A549 (cell line): ENCODE measurements at places on chromosomes 3 and 15.

DNA sequence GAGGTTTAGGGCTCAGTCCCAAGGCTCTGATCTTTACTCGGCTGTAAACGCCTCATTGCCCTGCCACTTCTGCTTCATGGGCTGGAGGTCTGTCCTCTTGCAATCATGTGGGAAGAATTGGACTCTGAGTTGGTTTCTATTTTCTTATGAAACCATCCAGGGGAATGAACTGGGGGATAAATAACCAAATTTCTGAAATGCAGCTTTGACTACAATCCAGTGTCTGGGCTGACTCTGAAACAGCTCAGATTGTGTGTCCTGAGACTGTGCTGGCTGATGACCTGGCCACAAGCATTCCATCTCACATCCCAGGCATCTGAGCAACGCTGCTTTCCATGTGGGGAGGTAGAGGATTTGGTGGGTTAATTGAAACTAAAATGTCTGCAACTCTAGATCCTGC lies 71.0 kb upstream of the GALNT15 start:
- DNase-seq, result no peak

GRCh38 chr3:14634763-14635400 lies 16.7 kb upstream of the CCDC174 start:
- DNase-seq, result peak; percentile 13

GRCh38 chr3:28334552-28334951 lies 14.0 kb upstream of the ZCWPW2 start:
- DNase-seq, result no peak

DNA sequence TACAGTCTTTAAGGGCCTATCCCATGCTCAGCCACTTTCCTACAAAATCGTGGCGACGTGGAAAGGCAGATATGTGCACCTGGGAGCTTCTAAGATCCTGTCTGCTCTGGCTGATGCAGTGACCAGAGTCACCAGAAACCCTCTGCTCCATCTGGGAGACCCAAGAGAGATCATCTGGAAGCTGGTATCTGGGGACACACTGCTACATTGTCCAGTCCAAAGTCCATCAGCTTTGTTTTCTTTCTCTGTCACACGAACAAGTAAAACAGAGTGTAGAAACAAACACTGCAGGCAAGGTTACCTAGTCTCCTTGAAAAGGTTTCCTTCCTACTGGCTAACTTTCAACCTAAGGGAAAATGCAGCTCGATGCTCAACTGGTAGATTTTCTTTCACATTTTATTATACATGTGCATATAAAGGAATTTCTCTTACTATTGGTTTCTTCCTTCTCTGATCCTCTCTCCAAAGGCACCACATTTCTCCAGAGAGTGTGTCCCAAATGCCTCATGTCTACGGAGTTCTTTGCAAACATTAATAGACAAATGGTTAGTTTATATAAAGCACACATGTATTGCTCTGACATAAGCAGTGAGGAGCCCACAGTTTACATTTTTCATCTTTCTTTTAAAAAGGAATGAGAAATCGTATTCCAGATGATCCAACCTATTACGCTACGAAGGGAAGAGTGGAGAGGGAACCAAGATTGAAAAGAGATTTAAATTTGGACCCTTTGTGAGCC lies 8.3 kb upstream of the GREM1 start:
- no peak for DNase-seq

DNA sequence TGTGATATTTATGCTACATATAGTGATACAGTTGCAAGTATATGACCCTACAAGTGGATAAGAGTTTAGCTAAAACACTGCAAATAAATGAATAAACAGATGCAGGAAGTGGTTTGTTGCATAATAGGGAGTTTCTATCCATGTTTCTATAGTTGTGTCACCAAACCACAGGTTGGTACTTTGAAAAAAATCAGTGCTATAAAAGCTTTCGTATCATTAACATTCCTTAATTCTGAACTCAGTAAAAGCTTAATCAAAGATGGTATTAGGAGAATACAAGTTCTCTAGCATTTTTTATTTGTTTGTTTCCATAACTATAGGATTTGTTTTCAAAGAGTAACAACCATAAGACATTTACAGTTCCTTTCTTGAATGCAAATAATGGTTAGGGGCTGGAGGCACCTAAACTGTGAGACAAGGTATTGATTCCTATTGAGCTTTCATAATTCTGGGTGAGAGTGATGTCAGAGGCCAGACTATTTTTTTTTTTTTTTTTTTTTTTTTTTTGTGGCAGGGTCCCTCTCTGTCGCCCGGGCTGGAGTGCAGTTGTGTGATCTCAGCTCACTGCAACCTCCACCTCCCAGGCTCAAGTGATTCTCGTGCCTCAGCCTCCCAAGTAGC lies 29.6 kb downstream of the CPOX start:
- DNase-seq, result no peak

- DNase-seq, result no peak
Measured at GRCh38 chr3:105427332-105427731, 60.6 kb downstream of the ALCAM start.

DNA sequence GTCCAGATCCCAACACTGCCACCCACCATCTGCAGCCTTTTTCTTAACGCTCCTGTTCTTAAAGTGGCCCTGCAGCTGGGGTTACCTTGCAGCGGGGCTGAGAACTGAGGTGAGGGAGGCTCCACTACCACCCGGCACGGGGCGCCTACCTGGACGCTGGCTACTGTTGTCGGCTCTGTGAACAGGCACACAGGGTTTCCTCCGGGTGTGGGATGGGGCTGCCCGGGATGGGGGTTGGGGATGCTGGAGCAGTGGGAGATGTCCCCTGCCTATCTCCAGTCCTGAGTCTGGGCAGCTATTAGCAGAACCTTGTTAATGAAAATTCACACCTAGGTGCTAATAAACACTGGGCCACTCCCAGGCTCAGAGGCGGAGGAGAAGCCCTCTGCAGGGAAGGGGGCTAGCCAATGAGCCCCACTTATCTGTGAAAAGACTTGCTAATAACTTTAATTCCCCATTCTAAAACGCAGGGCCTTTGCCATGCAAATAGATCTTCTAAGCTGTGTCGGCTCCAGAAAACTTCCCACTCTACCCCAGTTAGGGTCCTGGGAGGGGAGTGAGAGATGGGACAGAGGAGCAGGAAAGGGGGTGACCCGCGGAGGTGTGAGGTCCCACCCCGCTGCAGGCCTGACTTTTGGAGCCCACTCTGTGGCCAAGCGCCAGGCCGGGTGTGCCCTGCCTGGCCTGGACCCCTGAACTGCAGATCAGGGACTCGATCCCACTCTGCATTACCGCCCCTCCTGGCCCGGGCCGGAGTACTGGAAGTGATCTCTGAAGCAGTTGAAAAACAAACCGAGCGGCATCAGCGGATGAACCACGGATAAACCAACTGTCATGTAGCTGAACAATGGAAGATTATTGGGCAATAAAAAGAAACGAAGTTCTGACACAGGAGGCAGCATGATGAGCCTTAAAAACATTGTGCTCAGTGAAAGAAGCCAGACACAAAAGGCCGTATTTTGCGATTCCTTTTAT lies 3.1 kb downstream of the MESP1 start:
- DNase-seq, result no peak

DNA sequence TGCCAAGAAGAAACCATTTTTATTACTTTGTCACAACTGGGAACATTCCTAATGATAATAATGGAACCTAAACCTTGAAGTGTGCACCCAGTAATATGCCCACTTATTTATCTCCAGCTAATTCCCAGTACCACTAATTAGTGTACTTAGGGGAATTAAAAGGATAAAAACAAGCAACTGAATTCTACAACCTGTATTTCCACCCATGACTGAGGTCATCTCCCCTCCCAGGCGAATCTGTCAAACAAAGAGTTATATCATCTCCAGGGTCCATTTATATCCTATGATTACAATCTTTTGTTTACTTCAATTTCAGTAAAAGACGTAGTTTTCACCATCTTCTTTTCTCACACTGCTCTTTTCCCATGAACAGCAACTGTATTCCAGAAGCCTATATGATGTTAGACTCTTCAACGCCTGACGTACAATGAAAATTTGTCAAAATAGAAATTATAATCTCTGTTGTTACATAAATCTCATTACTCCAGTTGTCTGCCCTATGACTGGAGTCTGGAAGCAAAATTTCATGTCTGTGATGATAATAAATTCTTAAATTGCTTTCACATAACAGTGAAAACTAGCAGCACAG lies 177.6 kb downstream of the GOLIM4 start:
- DNase-seq, result no peak

GRCh38 chr3:173977747-173978146 lies 580.2 kb downstream of the NLGN1 start:
- DNase-seq, result no peak

- no peak for DNase-seq
Measured at GRCh38 chr3:4306860-4307259, 3.7 kb downstream of the SETMAR start.

GRCh38 chr3:40969341-40969740 lies 230.0 kb upstream of the CTNNB1 start:
- DNase-seq, result no peak

DNA sequence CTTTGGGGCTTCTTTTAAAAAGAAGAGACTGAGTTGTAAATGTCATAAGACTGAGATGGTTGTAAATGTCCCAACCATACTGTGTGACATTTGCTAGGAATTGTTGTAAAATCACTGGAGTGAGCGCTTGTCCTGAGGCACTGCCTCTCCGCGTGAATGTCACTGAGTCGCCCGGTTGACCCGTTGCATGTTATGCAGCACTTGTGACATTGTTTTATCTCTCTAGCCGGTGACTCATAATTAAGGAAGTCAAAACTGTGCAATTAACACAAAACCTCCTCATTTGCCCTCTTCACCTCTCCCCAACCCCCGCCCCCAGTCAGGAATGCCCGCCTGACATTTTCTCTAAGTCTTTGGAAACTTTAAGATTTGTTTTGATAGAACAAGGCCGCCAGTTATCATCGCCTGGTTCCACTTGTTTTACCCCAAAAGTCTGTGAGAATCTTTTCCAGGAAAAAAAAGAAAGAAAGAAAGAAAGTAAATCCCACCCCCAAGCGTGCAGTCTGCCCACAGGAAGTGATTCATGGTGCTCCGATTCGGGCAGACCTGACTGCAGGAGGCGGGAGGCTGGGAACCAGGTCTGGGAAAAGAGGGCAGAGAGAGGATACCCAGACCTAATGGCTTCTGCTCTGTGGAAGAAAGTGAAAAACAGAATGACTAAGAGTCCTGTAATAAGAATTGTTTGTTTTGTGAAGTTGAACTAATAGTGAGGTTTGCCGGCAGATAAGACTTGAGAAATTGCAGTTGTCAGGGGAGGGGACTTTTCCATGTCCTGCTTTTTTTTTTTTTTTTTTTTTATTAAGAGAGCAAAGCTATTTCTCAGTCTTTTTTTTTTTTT lies 84.8 kb downstream of the SMAD3 start:
- DNase-seq, result peak; percentile 98

- DNase-seq, result peak; percentile 3
Measured at GRCh38 chr3:86180696-86181095, 810.3 kb downstream of the VGLL3 start.

DNA sequence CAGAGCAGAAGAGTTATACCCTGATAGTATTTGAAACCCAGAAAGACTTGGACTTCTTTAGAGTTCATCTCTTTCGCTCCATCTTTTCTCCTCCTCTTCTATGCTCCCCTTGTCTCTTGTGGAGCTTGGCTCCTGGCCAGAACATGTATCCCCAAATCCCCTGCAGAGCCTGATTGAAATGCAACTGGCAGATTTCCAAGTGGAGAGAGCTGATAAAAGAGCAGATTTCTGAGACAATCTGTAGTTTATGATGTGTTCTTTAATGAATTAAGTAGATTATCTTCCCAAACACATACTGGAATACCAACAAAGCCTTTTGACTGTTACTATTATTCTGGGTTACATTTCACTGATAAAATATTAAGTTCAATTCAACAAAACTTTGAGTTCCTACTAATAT lies 33.4 kb downstream of the UNC13C start:
- DNase-seq, result no peak

DNA sequence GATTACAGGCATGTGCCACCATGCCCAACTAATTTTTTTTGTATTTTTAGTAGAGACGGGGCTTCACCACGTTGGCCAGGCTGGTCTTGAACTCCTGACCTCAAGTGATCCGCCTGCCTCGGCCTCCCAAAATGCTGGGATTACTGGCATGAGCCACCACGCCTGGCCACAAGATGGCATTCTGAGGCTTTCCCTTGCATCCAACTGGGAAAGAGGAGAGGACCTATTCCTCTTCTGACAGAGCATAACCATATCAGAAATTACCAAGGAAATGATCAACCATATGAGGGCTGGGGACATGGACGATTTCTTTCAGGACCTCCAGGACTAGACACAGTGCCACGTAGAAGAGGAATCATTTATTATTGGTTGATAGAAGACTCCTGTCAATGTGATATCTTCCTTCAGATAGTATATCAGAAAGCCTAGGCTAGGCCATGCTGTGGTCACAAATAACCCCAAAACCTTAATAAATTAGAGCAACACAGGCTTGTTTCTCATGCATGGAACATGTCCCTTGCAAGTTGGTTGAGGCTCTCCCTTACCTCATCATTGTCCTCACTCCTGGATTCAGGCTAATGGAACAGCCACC lies 372.3 kb upstream of the IL12A start:
- peak; percentile 67 for DNase-seq

- peak; percentile 63 for DNase-seq
Measured at GRCh38 chr3:172137287-172138192, 98.2 kb downstream of the FNDC3B start.

- no peak for DNase-seq
Measured at GRCh38 chr3:137738710-137739109, 25.4 kb upstream of the SOX14 start.

GRCh38 chr3:177306252-177306651 lies 109.0 kb upstream of the TBL1XR1 start:
- DNase-seq, result no peak

- no peak for DNase-seq
Measured at GRCh38 chr3:71568207-71568606, 15.3 kb downstream of the FOXP1 start.

GRCh38 chr3:78912259-78912658 lies 855.5 kb downstream of the ROBO1 start:
- no peak for DNase-seq
